ENCODE measurements at places on chromosomes 11 and 22.

GRCh38 chr22:43535336-43535735 lies 123.5 kb downstream of the MPPED1 start:
- DNase-seq = no peak

DNA sequence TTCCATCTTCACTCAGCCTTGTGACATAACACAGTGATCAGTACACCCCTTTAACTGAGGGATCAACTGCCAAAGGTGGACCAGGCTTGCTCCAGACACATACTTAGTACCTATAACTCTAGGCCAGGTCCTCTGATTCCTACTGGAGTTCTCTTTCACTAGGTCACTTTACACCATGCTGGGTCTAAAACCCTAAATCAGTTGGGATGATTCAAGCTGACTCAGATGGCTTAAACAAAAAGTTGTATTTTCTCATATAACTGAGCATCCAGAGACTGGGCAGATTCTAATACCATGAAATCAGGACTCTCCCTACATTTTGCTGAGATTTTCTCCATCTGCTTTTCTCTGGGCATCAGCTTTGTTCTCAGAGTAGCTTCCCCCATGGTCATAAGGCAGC lies 26.0 kb upstream of the FLI1 start:
- no peak for DNase-seq

- no peak for DNase-seq
Measured at GRCh38 chr11:41446566-41446965, 12.9 kb downstream of the LRRC4C start.

DNA sequence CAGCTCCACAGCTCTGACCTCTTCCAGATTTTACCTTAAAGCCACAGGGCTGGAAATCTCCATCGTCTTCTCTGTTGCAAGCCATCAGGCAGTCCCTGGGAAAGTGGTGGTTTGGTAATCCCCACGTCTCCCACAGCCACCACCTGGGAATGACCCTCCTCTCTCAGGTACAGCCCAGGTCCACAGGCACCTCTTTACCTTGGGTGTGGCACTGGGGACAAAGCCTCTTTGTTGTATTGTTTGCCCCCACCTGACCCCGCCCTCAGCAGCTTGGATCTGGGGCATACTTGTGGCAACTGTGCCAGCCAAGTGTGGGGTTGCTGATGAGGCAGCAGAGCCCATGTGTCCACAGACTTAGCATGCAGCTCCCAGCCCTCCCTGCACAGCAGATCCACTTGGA lies 77.6 kb downstream of the LRRC32 start:
- no peak for DNase-seq

GRCh38 chr11:68025047-68025446 lies 5.4 kb upstream of the NDUFS8 start:
- DNase-seq = no peak

- no peak for DNase-seq
Measured at GRCh38 chr22:46124383-46125144, 25.8 kb upstream of the PPARA start.

- DNase-seq = no peak
Measured at GRCh38 chr11:31802990-31803812, 7.9 kb downstream of the PAX6 start.
